ENCODE measurements at places on chromosomes 5 and 9. TPM values are rescaled to one million over a fixed set of nuclear protein-coding genes. Genes with fewer than 3 reads are reported as not detected.

ADCY2 gene
- 8.8 TPM for total RNA-seq

SAXO1 gene
- total RNA-seq = 0.39 TPM

TSSK1B gene
- total RNA-seq = 0.44 TPM

- no peak for DNase-seq
These were observed 80.0 kb downstream of the SV2C start for GRCh38 chr5:76163111-76163628.

- DNase-seq = no peak
These were observed 22.4 kb downstream of the PHF2 start for GRCh38 chr9:93598647-93599241.

- DNase-seq = no peak
These were observed 449 bp upstream of the PCSK5 start for GRCh38 chr9:75889977-75890471.

DNA sequence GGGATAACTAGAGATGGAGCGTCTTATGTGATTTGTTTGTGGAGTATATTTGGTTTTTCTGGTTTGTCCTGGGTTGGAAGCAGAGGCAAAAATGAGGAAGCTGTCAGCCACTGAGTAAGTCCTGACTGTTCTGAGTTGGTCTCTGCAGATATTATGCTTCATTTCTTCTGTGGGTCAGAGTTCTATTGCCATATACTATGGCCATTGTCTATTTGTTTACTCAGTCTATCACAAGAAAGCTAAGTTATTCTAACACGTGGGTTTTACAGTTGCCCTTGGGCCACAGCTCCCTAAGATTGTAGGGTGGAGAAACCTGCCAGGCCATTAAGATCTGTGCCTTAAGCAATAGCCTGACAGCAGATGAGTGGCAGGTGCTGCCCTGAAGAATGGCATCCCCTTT, 3.0 kb upstream of the CTSV start:
- no peak for DNase-seq
